ENCODE measurements at places on chromosomes 11 and 22.

GRCh38 chr11:129242855-129243254 lies 50.7 kb upstream of the ARHGAP32 start:
- DNase-seq: no peak

DNA sequence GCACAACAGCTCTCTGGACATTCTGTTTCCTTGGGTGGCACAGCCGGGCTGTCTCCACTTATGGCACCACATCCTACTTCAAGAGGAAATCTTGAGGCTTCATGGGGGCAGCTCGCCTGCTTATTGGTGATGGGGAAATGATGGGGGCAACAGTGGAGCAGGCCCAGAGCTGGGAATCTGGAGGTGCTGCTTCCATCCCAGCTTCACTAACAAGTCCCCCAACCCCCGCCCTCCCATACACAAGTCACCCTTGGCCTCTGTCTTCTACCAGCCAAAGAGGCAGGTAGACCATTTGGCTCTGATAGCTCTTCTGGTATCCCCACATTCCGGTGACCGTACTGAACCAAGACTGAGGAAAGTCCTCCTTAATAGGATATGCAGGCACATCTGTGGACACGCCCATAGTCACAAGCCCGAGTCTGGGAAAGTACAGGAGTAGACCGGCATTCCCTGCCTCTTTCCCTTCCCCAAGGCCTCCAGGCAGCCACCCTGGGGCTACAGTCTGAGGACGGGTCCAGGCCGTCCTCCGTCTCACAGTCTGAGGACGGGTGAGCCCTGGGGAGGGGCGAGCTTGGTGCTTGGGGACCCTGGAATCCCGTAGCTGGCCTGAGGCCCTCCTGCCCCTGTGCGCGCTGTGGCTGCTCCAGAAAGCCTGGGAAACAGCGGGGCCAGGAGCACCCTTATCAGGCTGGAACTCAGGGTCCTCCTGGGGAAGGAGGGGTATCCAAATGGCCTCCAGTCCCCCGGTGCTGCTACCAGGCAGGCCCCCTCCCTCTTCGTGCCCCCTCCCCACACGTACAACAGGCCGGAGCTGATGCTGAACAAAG lies 145.6 kb downstream of the FEZ1 start:
- DNase-seq: no peak

GRCh38 chr11:23201936-23202522 lies 341.8 kb upstream of the CCDC179 start:
- no peak for DNase-seq

DNA sequence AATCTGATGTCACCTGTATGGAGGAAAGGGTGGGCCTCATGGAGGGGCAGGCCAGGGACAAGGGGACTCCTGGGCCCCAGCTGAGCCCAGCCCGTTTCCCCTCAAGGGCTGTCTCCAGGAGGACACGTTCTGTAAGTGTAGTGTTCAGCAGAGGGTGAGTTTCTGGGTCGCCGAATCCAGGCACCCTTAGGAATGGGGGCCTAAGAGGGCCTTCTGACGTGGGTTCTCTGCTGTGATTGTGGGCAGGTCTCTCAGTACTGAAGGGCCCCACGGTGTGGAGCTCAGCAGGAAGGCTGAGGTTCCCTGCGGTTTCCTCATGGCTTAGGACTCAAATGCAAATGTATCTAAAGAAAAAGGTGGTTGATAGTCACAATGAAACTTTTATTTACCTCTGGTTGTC lies 6.5 kb downstream of the PTDSS2 start:
- DNase-seq: no peak

DNA sequence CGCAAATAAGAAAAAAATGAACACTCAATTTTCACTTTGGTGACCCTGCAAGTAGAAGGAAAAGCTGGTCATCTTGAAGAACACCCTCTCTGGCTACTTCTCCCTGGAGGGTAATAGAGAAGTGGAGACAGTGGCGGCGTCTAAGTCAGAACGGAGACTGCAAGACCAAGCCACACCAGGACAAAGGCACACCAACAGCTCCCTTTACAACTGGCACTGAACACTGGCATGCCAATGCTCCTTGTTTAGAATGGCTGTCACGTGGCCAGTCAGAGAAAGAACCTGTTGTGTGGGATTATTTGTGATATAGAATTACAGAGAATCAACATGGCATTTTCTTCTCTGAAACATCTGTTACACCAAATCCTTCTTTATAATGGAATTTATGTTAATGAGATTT lies 61.3 kb upstream of the YPEL1 start:
- no peak for DNase-seq

- DNase-seq: no peak
Observed at GRCh38 chr22:43060183-43060582, 29.0 kb downstream of the TTLL1 start.

DNA sequence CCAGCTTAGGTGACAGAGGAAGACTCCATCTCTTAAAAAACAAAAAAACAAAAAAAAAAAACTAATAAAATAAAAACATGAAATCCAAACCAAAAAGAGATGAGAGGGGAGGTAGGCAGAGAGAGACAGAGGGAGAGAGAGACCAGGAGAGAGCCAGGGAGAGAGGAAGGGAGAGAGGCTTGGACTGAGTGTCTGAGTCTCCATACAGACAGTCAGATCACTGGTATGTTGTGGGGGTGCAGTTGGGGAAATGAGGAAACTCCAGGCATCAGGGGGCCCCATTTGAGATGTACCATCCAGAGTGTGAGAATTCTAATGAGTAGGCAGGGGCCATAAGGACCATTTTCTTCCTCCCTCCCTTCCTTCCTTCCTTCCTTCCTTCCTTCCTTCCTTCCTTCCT lies 53.1 kb upstream of the SEPTIN5 start:
- DNase-seq: no peak
